ENCODE measurements at places on chromosomes 2 and 18. TPM values are rescaled to one million over a fixed set of nuclear protein-coding genes. Genes with fewer than 3 reads are reported as not detected.

Gene ALKAL2
- total RNA-seq = 17.4 TPM

Gene HOXD13
- total RNA-seq = 15.7 TPM

Gene IL36G
- not detected for total RNA-seq

Gene CCDC121
- 2.5 TPM for total RNA-seq

Gene OST4
- 269 TPM for total RNA-seq

Gene ACOXL
- total RNA-seq = not detected

Gene CIB4
- total RNA-seq = not detected

Gene WDSUB1
- 2.2 TPM for total RNA-seq

Gene SLC38A11
- 2.2 TPM for total RNA-seq

Gene CFC1
- not detected for total RNA-seq

GRCh38 chr2:121649149-121649595, at the start of gene CLASP1:
TSS of gene CLASP1 (minus strand) at chr2:121649462. CDS start at chr2:121605895, 43,567 bp downstream.
- peaks cover 55% of the 10 kb centered on the region for H3K4me1 ChIP-seq
- peak; percentile 89 for DNase-seq
- no peaks in the 10 kb centered on the region for H3K27me3 ChIP-seq
- no peaks in the 10 kb centered on the region for H3K36me3 ChIP-seq
- H3K27ac ChIP-seq = peak within 1 kb of the TSS; percentile 97

DNA sequence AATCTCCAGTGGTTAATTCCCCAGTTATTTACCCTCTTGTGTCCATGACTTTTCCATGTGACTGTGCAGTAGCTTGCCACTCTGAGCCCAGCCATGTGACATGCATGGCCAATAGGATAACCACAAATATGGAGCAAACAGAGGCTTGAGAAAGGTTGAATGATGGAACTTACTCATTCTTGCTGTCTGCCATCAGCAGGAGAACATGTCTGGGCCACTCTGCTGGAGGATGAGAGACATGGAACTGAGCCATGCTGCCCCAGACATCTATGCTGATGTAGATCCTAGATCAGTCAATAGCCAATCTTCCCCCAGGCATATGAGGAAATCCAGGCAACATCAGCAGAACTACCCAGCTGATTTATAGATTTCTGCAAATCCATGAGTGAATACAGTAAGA, 992.3 kb upstream of the FANCL start:
- no peaks in the 10 kb centered on the region for H3K4me1 ChIP-seq
- H3K27me3 ChIP-seq = no peaks in the 10 kb centered on the region
- H3K4me3 ChIP-seq = no peak overlapping the region
- H3K27ac ChIP-seq = no peak overlapping the region

GRCh38 chr18:63043516-63043915, 276.1 kb downstream of the BCL2 start:
- H3K36me3 ChIP-seq = no peaks in the 10 kb centered on the region
- no peak for DNase-seq
- no peak overlapping the region for H3K4me3 ChIP-seq
- H3K4me1 ChIP-seq = no peaks in the 10 kb centered on the region
- H3K27ac ChIP-seq = no peak overlapping the region

DNA sequence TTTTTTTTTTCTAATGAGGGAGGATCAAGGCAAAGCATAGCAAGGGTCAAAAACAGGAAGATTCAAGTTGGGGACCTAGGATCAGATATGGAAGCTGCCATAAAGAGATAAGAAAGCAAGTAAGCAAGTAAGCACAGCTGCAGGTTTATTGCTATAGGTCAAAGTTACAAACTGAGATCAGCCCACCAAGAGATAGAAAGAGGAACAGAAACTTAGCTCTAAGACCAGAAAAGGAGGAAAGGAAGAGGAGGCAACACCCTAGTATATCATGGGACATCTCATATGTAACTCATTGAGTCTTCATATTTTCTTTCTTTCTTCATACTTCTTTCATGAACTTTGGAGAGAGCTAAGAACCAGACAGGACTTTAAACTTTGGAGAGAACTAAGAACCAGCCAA, 295.9 kb upstream of the CRIM1 start:
- DNase-seq = no peak
- H3K36me3 ChIP-seq = no peaks in the 10 kb centered on the region
- H3K4me1 ChIP-seq = no peaks in the 10 kb centered on the region
- H3K4me3 ChIP-seq = no peak overlapping the region
- H3K27ac ChIP-seq = no peak overlapping the region
- H3K27me3 ChIP-seq = no peaks in the 10 kb centered on the region

DNA sequence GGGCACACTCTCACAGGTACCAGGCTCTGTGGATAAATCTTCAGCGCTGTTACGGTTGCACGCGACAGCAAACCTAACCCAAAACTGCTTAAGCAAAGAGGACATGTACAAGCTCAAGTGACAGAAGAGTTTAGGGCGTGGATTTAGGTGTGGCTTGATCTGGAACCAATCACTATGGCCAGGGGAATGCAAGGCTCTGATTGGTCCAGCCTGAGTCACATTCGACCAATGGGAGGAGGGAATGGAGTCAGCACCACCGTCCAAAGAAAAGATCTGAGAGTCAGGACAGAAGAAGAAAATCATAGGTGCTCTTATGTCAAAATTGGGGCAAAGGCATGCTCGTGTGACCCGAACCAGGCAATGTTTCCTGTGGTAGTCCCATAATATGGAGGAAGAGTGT, 139.0 kb downstream of the TRIM43 start:
- no peaks in the 10 kb centered on the region for H3K4me1 ChIP-seq
- DNase-seq = peak; percentile 49
- no peaks in the 10 kb centered on the region for H3K27me3 ChIP-seq
- H3K4me3 ChIP-seq = no peak overlapping the region
- H3K36me3 ChIP-seq = no peaks in the 10 kb centered on the region

- H3K4me1 ChIP-seq = peaks cover 38% of the 10 kb centered on the region
- no peaks in the 10 kb centered on the region for H3K36me3 ChIP-seq
- H3K27me3 ChIP-seq = no peaks in the 10 kb centered on the region
- DNase-seq = no peak
Measured at GRCh38 chr2:176002688-176003210, 682 bp upstream of the LNPK start.

DNA sequence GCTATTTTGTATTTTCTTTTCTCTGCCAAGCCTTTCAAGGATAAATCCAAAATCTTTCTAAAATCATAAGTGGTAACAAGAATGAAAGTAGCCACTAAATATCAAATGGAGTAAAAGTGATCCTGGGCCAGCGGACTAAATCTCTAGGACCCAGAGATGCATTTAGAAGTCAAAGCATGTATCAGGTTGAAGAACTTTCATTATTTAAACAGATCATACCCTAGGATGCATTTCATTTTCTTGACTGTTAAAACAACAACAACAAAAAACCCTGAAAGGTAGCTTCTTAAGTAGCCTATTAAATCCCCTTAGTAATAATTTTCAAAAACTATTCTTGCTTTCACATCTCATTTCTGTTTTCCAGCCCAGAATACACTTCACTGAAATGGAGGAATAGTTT, 4.8 kb upstream of the POU3F3 start:
- no peak for DNase-seq
- peaks cover 17% of the 10 kb centered on the region for H3K27me3 ChIP-seq
- H3K4me3 ChIP-seq = no peak overlapping the region
- H3K4me1 ChIP-seq = peaks cover 33% of the 10 kb centered on the region
- H3K27ac ChIP-seq = no peak overlapping the region

- H3K36me3 ChIP-seq = no peaks in the 10 kb centered on the region
- no peak for DNase-seq
- H3K27me3 ChIP-seq = no peaks in the 10 kb centered on the region
- no peaks in the 10 kb centered on the region for H3K4me1 ChIP-seq
Measured at GRCh38 chr2:77521931-77522470, at the start of gene LRRTM4. TSS of gene LRRTM4 (minus strand) at chr2:77522376.

- H3K4me3 ChIP-seq = no peak overlapping the region
- no peak overlapping the region for H3K27ac ChIP-seq
- no peaks in the 10 kb centered on the region for H3K27me3 ChIP-seq
- DNase-seq = no peak
- no peaks in the 10 kb centered on the region for H3K36me3 ChIP-seq
Measured at GRCh38 chr2:148944536-148944935, 69.5 kb downstream of the KIF5C start.

- H3K4me3 ChIP-seq = no peak overlapping the region
- no peaks in the 10 kb centered on the region for H3K4me1 ChIP-seq
- no peak for DNase-seq
- H3K36me3 ChIP-seq = no peaks in the 10 kb centered on the region
Measured at GRCh38 chr2:29236074-29236473, 120.9 kb downstream of the CLIP4 start.

DNA sequence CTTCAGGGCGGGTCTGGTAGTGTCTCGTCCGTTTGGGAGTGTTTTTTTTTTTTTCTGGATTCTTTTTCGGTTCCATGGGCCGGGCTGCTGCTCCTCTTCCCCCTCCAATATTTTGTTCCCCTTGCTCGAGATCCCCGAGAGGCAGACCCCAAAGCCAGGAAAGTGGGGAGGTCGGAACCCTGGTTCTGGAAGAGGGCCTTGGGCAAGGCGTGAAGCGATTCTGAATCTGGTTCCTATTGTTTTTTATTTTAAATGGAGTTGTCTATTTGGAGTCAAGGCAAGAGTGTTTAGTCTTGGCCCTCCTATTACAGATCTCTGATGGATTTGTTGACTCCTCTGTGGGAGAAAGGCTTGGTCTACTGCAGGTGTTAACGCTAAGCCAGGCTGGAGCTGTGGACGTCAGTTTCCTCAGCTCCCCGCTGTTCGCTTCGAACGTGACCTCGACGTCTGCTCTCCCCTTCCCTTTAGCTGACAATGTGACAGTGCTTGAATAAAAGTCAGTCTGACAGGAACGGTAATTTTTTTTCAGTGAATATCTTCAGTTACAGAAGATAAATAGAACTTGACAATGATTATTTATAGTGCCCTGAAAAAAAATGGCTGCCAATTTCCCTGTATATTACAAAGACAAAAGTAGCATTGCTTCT, 683 bp upstream of the DNAJC27 start:
- peak; percentile 88 for DNase-seq
- H3K4me3 ChIP-seq = peak overlapping the region; percentile 90
- H3K36me3 ChIP-seq = no peaks in the 10 kb centered on the region
- H3K27ac ChIP-seq = peak overlapping the region; percentile 99
- peaks cover 6% of the 10 kb centered on the region for H3K4me1 ChIP-seq

GRCh38 chr2:129742415-129743180, 236.9 kb upstream of the RAB6C start:
- H3K27me3 ChIP-seq = no peaks in the 10 kb centered on the region
- no peak overlapping the region for H3K4me3 ChIP-seq
- no peak overlapping the region for H3K27ac ChIP-seq

GRCh38 chr18:6876641-6877041, 147.1 kb downstream of the ARHGAP28 start:
- H3K27ac ChIP-seq = peak overlapping the region; percentile 29
- no peaks in the 10 kb centered on the region for H3K27me3 ChIP-seq
- no peak for DNase-seq

DNA sequence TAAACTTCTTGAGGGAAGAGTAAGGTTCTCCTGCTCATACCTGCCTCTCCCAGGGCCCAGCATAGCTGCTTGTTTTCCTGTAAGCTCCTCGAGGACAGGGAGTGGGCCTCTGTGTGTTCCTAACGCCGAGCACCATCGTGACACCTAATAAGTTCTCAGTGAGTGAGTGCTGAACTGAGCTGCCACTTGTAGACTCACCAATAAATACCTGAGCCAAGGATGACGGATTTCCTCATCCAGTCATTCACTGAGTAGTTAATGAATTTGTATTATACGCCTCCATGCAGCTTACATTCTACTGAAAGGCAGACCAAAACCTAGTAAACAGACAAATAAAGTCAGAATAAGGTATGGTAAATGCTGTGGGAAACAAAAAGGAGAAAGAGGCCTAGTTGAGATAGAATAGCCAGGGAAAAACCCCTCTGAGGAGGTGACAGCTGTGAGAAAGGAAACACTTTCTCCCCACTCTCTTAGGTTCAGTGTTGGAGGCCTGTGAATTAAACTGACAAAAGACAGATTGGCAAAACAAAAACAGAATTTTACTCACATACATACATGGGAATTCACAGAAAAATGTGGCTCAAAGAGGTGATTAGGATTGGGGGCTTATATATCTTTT, 138.6 kb downstream of the B3GNT2 start:
- no peaks in the 10 kb centered on the region for H3K4me1 ChIP-seq
- no peak for DNase-seq
- H3K36me3 ChIP-seq = no peaks in the 10 kb centered on the region
- H3K27ac ChIP-seq = no peak overlapping the region

DNA sequence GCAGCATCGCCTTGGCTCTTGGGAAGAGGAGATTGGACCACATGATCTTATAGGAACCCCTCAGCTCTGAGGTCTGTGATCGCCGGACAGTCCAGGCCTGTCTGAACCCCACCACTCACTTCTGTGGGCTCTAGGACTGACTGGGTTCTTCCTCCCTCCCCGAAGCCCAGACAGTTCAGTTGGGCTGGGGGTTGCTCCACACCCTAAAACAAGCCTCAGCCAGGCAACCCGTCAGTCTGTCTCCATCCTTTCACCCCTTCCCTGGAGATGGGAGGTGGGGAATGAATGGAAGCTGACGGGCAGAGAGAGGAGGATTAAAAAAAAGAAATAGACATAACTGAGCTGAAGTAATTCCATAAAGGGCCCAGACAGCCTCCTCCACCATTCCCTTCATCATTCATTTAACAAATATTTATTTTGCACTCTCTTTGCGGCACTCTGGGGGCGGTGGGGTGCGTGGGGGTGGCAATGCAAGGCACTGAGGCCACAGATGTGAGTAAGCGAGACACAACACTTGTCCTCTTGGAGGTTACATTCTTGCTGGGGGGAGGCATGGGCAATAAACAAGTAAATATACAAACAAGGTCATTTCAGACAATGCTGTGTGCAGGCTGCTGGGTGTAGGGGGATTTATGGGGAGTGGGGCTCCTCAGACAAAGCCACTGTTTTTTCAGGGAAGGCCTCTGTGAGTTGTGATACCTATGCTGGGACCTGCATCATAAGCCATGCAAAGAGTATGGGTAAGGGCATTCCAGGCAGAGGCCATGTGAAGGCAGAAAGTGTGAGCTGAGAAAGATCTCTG, 12.9 kb downstream of the WNT10A start:
- no peaks in the 10 kb centered on the region for H3K36me3 ChIP-seq
- peaks cover 7% of the 10 kb centered on the region for H3K27me3 ChIP-seq
- peaks cover 49% of the 10 kb centered on the region for H3K4me1 ChIP-seq
- peak overlapping the region; percentile 28 for H3K4me3 ChIP-seq
- H3K27ac ChIP-seq = no peak overlapping the region

DNA sequence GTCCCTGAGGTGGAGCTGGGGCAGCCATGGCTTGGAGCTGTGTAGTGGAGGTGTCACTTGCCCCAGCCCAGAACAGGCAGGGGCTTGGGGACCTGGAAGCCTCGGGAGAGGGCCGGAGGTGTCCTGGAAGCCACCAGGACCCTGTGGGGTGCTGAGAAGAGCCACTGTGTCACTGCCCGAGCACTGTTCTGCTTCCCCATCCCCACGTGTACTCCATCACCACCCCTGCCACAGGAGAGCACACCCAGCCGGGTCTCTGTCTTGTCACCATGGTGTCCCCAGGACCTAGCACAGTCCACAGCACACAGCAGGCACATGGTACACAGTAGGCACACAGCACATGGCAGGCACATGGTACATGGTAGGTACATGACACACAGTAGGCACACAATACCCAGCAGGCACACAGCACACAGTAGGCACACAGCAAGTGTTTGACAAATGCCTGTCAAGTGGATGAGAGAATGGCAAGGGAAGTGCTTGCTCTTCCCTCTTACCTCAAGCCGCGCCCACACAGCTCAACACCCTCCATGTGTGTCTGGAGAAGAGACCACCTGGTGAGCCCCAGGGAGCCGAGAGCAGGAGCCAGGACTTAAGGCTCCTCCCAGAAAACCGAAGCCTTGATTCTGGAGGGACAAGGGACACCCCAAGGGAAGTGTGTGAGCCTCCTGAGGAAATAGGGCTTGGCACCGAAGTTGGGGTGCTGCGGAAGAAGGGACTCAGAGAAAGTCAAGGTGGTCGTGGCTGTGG, 13.3 kb downstream of the MBP start:
- no peaks in the 10 kb centered on the region for H3K27me3 ChIP-seq
- H3K27ac ChIP-seq = peak overlapping the region; percentile 20
- no peaks in the 10 kb centered on the region for H3K36me3 ChIP-seq
- H3K4me1 ChIP-seq = peaks cover 30% of the 10 kb centered on the region

GRCh38 chr2:198517976-198518375, 713.6 kb downstream of the PLCL1 start:
- no peaks in the 10 kb centered on the region for H3K36me3 ChIP-seq
- H3K27me3 ChIP-seq = no peaks in the 10 kb centered on the region
- H3K4me1 ChIP-seq = no peaks in the 10 kb centered on the region
- H3K4me3 ChIP-seq = no peak overlapping the region

All from vagina (tissue), 2 donors.